Heart right ventricle (tissue), 16 donors: ENCODE measurements at places on chromosomes 2 and 18. TPM values are rescaled to one million over a fixed set of nuclear protein-coding genes. Genes with fewer than 3 reads are reported as not detected.

- peak; percentile 66 for DNase-seq
Observed at GRCh38 chr2:29010946-29011345, 29.8 kb downstream of the TOGARAM2 start.

- no peak for DNase-seq
Observed at GRCh38 chr2:128644156-128644555, 325.5 kb upstream of the HS6ST1 start.

FARP2 gene
- 14.4 TPM for total RNA-seq

RAB27B gene
- 0.06 TPM for total RNA-seq

ACMSD gene
- not detected for total RNA-seq

DNA sequence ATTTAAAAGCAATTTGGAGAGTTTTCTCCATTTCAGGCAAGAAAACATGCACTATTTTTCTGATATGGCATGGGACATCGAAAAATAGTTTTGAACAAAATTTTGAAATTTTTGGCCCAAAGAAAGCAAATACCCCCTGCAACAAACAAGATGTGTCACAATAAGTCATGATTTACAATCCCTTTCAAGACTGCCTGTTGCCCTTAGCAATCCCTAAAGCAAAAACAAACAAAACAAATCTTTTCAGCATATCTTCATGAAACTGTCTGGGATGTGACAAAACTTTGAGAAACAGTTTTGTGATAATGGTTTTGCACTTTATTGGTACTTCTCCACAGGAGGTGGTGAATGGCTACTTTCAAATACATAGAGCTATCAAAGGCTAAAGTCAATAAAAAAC is 1888.7 kb upstream of the PIK3C3 start:
- DNase-seq, result no peak

GRCh38 chr2:118929059-118929458 is 12.9 kb upstream of the MARCO start:
- DNase-seq, result no peak

HOXD9 gene
- 0.29 TPM for total RNA-seq

DNA sequence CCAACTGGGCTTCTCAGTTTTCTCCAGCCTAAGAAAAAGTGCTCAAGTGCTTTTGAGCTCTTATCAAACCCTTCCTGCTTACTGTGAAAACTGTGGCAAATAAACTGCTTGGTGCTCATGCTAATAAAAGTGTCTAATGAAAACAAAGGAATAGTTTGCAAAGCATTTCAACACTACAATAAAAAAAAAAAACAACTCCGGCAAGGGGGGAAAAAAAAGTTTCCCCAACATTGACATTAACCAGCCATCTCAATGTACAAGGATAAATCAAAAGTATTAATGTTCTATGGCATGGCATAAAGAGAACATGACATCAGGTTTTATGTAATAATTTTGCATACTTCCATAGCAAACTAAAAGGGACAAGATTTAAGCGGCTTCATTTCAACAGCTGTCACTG is 14.7 kb upstream of the STPG4 start:
- no peak for DNase-seq

DNA sequence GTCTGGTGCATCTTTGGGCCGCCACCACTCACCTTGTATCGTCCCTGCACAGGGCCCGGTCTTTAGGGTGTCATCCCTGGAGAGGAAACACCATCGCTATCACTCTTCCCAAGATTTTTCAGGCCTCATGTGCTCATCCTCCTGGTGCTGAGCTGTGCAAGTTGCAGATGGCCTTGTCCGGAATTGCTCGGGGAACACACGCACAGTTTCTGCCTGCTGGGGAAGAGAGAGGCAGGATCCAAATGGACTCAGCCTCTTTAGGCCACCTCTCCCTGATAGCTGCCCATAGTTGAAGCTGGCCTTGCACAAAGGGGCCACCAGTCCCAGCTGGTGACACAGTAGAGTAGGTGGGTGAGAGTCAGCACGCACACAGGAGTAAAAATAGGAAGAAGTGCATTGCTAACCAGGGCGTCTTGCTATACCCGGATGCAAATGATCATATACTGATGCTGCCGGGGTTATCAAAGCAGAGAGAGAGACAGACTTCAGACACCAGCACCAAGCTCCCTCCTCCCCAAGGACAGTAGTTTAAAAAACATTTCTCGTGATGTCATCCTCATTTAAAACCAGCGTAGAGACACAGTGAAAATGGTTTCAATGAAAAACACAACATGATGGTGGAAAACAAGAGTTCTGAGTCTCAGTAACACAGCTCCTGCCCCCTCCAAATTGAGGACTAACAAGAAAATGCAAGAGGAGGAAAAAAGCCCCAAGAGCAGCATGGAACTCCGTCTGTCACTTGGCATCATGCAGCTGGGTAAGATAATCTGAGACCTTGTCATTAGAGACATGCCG is 147.5 kb upstream of the NCK2 start:
- no peak for DNase-seq

- DNase-seq, result no peak
Observed at GRCh38 chr2:11056614-11057013, 98.7 kb upstream of the SLC66A3 start.

SUCLG1 gene
- total RNA-seq, result 325 TPM

- DNase-seq, result no peak
Observed at GRCh38 chr2:85272357-85272756, 55.4 kb downstream of the TGOLN2 start.

C2orf66 gene
- not detected for total RNA-seq

GRCh38 chr2:128405467-128405900 is 86.8 kb upstream of the HS6ST1 start:
- no peak for DNase-seq

- no peak for DNase-seq
Observed at GRCh38 chr18:34873986-34874580, 164.0 kb downstream of the DTNA start.

GRCh38 chr2:65186872-65187851 is 40.5 kb upstream of the ACTR2 start:
- peak; percentile 55 for DNase-seq

- peak; percentile 58 for DNase-seq
Observed at GRCh38 chr18:7038330-7038851, 79.2 kb downstream of the LAMA1 start.

TUBA4A gene
- 217 TPM for total RNA-seq

DNA sequence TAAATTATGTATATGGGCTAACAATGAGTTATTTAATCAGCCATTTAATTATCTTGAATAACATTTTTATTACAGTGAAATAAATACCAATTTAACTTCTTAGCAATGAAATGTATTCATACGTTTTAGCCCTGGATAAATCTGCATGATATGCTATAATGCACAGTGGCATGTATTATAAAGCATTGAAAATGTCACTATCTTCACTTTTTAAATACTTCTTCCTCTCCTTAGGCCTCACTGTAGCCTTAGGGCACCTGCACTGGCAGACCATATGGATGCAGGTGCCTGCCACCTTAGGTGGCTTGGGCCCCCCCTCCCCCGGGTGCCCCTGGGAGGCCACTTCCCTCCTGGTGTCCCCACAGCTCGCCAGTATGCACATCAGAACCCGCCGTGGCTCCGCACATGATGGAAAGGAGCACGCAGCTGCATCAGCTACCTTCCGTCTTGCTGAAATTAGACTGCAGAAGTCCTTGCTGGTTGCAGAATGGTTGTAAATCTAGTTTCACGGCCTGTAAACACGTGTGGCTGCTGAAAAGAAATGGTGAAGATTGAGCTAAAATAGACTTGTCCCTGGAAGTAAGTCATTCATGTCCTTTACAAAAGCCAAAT is 56.7 kb downstream of the ADI1 start:
- DNase-seq, result no peak

GRCh38 chr2:17674817-17675216 is 78.8 kb downstream of the SMC6 start:
- no peak for DNase-seq

IL36A gene
- not detected for total RNA-seq

DNA sequence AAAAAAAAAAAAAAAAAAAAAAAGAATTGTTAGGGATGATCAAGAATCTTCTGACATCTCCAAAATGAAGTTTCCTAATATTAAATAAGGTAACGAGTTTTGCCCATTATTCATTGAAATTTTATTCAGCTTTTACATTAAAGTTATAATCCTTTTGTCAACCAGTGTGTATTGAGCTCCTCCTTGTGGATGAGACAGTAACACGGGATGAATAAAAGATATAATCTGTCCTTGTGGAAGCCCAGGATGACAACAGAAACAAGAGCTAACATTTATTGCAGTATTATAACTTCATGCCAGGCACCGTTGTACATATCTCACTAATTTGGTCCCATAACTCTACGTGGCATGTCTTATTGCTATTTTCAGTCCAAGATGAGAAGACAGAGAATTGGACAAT is 33.4 kb upstream of the SERPINB7 start:
- no peak for DNase-seq

GRCh38 chr2:240712121-240712520 is 20.5 kb downstream of the AQP12A start:
- no peak for DNase-seq

HMSD gene
- total RNA-seq, result not detected

DNA sequence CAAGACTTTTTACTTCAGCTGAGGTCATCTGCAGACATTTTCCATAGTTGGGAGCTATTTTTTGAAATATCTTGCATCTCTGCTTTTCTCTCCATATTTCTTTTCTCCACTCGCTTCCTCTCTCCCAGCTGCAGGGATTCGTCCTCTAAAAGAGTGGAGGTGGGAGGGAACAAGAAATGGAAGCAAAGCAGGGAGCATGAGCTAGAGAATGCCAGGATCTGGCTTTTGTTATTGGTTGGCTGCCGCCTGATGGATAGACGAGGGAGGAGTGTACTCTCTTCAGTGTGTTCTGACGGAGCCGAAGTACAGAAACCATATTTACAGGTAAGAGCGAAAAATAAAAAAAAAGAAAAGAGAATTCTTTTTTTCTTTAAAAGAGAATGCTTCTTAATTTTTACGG is at the start of gene CSRNP3:
Gene CSRNP3 (plus strand): TSS at position 282 of the 400 bp plus-strand sequence. CDS start 125,368 bp downstream, outside the sequence.
- peak; percentile 17 for DNase-seq

- DNase-seq, result no peak
Observed at GRCh38 chr2:205903549-205904129, 182.3 kb downstream of the INO80D start.

GRCh38 chr2:55885127-55885943 is 38.2 kb downstream of the EFEMP1 start:
- peak; percentile 34 for DNase-seq

DNA sequence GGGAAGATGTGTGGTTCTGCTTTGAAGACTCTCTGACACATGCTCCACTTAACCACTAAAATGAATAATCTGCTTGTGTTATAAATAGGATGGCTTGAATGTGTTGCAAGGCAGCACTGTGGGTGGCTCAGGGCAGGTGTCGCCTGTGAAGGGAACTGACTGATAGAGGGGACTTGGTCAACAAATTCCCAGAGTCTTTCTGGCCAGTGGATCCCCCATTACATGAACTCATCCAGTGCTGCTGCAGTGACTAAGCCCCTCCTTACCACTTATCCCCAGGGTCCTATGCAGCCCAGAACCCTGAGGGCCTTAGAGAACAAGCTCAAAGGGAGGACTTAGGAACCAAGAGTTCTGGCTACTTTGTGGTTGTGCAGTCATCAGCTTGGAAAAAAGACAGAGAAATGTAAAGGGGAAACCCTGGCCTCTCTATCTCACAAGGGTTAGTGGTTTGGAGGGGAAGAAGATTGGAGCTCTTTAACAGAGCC is 226.2 kb upstream of the TNP1 start:
- no peak for DNase-seq

GRCh38 chr2:169222665-169223064 is 139.7 kb downstream of the LRP2 start:
- no peak for DNase-seq

GRCh38 chr2:72276356-72276755 is 128.7 kb upstream of the CYP26B1 start:
- DNase-seq, result no peak

PRKAG3 gene
- not detected for total RNA-seq

- DNase-seq, result no peak
Observed at GRCh38 chr2:10084223-10084865, 4.1 kb upstream of the CYS1 start.

DNA sequence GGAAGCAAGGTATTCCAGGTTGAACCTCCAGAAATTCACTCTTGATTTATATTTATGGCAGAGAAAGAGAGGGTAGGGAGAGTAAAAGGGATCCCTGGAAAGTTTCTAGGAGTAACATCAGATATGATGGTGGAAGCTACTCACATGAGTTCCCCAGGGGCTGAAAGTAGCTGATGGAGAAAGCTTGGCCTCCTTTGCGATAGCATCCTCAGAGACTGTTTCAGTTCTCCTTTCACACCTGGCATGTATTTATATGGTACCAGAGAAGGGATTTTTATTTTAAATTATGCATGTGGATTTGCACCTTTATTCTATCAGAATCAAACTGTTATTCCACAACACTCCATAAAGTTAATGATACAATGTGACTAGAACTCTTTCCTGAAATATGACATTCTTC is 126.3 kb upstream of the OSR1 start:
- DNase-seq, result no peak

- no peak for DNase-seq
Observed at GRCh38 chr2:352696-353095, 64.8 kb upstream of the ALKAL2 start.

LIPG gene
- 0.14 TPM for total RNA-seq

DNA sequence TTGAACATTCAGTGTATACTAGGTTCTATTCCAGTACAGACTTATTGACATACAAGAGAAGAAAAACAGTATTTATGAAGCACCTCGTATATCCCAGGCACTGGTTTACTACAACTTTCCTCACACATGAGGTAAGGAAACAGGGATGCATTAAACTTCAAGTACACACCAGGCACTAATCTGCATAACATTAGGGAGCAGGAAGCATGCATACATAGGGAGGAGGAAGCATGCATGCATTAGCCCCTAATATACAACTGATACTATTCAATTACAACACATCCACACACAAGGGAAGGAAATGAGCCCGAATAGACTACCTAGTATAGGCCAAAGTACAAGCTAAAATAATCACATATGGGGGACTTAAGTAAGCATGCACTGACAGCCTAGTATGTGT is 525.3 kb downstream of the SUCLG1 start:
- no peak for DNase-seq

GALNT14 gene
- total RNA-seq, result 0.27 TPM

- DNase-seq, result no peak
Observed at GRCh38 chr18:58538604-58539386, 90.1 kb downstream of the ALPK2 start.

CRYGA gene
- total RNA-seq, result not detected

DNA sequence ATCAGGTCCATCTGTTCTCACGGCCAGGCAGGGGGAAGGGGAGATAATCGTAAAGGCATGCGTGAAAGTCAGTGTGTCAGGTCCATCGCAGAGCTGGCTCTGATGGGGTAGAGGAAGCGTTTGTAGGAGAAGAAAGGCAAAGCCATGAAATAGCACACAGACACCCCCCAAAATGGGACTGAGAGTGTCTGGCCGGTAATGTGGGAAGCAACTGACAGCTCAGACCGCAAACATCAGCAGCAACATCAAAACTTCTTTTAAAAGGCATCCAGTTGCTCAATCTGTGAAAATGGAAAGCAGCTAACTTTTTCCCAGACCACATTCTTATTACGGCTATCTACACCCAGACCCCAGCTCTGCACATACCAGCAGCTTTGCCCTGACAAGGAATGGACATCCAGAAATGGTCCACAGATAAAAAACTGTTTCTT is 232.6 kb downstream of the EN1 start:
- no peak for DNase-seq

CYP1B1 gene
- 40.0 TPM for total RNA-seq

GRCh38 chr2:186891185-186891621 is 42.2 kb upstream of the ZSWIM2 start:
- DNase-seq, result no peak
